ENCODE measurements at places on chromosomes 2 and 18.
A peak's percentile ranks its signal among the peaks of the same experiment; 100 is the strongest.

DNA sequence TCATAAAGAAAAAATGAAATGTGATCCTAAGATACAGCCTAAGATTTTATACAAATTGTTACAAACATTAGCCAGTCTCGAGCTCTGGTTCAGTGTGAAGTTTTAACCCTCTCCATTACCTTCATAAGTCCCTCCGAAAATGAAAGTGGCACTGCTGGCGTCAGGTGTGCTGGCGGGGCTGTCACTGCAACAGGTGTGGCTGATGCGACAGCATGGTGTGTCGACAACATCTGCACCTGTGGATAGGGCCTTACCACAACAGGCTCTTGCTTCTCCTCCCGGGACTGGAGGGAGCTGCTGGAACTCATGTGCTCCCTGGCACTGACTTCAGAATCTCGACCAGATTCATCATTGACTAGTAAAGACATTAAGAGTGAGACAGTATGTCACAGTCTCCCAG, 10.3 kb downstream of the SAP130 start:
- DNase-seq = no peak

GRCh38 chr2:224287531-224287930, 114.4 kb downstream of the FAM124B start:
- DNase-seq = no peak

- peak; percentile 9 for DNase-seq
Observed at GRCh38 chr2:29449499-29449898, 334.3 kb downstream of the CLIP4 start.

DNA sequence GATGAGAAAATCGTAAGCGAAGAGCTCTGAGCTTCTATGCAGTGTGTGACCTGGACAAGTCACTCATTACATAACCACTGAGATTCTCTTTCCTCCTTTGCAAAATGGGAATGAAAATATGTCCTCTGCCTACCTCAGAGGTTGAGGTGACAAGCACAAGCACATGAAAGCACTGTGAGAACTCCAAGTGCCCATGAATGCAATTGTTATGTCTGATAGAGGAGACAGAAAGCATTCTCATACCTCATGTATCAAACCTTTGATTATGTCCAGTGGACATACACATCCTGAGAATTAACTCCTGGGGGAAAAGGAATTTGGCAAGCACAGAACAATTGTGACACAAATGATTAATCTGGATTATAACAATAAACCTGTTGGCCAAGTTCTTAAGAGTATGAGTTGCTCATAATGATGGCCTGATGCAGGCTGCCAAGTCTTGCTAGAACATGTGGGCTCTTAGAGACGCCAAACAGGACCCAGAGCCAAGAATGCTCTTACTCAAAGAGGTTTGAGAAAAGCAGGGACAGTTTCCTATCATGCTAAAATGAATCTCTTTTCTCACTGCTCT, 8.5 kb upstream of the RMDN2 start:
- DNase-seq = no peak

DNA sequence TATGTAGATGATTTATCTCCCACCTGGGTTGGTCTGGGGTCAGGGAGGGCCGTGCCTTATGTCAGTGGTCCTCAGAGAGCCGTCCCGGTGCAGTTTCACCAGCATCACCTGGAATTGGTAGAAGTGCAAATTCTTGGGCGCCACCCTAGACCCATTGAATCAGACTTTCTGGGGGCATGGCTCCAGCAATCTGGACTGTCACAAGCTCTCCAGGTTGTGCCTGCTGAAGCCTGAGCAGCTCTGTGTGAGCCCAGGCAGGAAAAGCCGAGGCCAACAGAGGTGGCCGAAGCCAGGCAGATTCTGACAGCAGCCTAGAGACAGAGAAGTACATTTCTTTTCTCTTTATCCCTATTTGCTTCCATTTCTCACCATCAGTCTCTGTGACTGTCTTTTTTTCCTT, 98.4 kb upstream of the SEC11C start:
- DNase-seq = no peak

GRCh38 chr2:204973616-204974015, 428.3 kb downstream of the PARD3B start:
- DNase-seq = no peak

DNA sequence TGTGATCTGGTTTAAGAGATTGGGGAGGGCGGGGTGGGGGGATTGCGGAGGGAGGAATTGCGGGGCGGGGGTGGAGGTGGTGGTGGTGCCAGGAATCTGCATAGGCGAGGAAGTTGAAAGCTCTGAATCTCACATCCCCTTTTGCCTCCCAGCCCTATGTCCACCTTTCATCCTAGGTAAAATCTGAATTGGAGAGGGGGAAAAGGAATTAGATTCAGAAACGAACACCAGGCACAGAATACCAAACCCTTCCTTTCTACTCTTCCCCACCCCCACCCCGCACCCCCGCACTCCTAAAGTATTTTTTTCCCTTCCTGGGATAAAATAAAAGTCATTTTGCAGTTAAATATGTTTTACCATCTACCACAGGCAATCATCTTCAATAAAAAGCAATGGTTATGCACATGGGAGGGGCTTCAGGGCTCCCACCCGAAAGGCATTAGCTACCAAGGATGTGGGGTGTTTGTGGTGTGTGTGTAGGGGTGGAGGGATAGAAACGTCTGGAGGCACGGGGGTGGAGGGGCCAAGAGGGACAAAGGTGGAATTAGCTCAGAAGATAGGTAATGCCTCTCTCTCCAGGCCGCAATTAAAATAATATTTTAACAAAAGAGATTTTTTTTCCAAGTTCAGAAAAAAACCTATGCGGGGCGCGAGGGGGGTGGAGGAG, 1.8 kb downstream of the IGFBP5 start:
- no peak for DNase-seq

- no peak for DNase-seq
Observed at GRCh38 chr2:219684721-219685689, 57.6 kb downstream of the SLC4A3 start.

DNA sequence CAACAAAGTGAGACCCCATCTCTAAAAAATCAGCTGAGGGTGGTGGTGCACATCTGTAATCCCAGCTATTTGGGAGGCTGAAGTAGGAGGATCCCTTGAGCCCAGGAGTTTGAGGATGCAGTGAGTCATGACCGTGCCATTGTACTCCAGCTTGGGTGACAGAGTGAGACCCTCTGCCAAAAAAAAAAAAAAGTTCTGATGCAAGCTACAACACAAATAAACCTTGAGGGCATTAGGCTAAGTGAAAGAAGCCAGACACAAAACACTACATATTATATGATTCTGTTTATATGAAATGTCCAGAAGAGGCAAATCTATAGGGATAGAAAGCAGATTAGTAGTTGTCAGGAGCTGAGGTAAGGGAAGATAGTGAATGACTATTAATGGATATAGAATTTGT, 13.0 kb downstream of the YWHAQ start:
- DNase-seq = no peak

GRCh38 chr2:235669269-235669831, 175.5 kb downstream of the AGAP1 start:
- DNase-seq = peak; percentile 88

- DNase-seq = no peak
Observed at GRCh38 chr2:231820786-231821303, 34.6 kb downstream of the COPS7B start.

DNA sequence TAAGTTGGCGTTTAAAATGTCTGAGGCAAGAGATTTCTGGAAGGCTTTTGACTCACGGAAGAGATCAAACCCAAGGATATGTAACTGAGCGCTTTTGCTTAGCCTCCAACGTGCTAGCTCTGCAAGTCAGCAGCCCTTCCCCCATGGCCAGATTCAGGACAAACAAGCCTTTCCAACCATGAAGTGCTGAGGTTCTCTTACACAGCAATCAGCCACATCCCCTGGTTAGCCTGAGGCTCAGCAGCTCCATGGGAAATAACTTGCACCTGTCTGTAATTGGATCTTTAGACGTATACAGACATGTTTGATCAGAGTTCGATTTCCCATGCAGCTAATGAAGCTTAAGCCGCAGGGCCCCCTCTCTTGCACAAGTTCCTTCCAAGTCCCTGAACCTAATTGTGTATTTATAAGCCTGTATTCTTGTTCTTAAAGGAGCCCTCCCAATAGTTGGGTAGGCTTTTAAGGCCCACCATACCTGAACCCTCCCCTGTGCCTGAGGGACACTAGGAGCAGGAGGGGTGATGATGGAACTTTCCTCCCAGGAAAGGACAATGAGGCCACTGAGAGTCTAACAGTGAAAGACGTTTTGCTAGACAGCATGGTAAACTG, 2.1 kb upstream of the TMEM131 start:
- DNase-seq = no peak

- DNase-seq = no peak
Observed at GRCh38 chr18:11199477-11199876, 50.1 kb upstream of the PIEZO2 start.

GRCh38 chr2:105320651-105321215, 8.8 kb downstream of the TGFBRAP1 start:
- DNase-seq = no peak

- DNase-seq = no peak
Observed at GRCh38 chr18:51569561-51569960, 372.1 kb upstream of the MEX3C start.

- DNase-seq = no peak
Observed at GRCh38 chr2:54461261-54461660, 5.1 kb downstream of the SPTBN1 start.

DNA sequence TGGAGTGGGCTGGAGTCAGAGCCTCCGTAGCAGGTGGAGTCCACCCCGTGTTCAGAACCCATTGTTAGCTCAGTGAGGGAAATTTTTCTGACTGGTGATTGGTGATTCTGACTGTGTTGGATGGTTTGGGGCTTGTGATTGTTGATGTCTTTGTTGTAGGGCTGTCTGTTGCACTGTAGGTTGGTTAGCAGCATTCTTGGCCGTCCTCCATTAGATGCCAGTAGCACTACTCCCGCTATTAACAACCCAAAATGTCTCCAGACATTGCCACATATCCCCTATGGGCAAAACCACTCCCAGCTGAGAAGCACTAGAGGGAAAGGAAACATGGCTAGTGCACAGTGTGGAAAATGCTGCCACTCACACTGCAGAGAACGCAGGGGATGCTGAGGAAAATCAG, 51.7 kb downstream of the ARMC9 start:
- no peak for DNase-seq

DNA sequence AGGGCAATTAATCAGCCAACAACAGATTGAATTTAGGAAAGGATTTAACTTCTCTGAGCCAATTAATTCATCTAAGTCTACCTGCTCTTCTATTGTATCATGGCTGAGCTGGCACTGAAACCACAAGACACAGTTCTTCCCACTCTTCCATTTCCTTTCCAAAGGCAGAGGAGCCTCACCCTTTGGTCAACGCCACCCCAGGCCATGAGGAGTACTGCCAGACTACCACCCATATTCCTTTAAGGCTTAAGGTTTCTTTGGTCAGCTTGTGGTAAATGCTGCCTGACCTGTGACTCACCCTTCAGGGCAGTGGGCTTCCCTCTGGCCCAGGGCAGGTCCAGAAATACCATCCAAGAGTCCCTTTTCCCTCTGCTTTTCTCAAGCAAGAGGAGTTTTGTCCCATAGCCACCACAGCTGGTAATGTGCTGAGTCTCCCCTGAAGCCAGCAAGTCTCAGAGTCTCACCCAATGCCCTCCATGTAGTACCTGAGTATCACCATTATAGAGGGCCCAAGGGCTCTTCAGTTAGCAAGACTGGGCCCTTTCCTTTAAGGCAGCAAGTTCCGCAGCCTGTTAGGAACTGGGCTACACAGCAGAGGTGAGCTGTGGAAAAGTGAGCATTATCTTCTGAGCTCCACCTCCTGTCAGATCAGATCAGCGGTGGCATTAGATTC, 900.5 kb upstream of the CRIM1 start:
- no peak for DNase-seq

- DNase-seq = no peak
Observed at GRCh38 chr2:112487444-112487961, 5.5 kb downstream of the TTL start.

- no peak for DNase-seq
Observed at GRCh38 chr2:197838036-197838435, 33.6 kb downstream of the PLCL1 start.

DNA sequence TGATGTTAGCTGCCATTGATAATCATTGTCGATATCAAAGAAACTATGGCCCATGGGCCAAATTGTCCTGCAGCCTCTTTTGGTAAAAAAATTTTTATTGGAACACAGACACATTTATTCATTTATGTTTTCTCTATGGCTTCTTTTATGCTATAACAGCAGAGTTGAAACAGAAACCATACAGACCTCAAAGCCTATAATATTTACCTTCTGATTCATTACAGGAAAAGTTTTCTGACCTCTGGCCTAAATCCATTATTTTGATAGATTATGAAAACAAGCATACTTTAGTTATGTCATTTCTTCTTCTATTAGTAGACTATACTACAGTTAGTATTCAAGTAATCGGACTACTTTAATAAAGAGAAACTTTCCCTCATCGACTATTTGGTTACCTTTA, 349.7 kb upstream of the GALNT5 start:
- DNase-seq = no peak

GRCh38 chr18:22800551-22800951, 132.6 kb upstream of the RBBP8 start:
- no peak for DNase-seq

DNA sequence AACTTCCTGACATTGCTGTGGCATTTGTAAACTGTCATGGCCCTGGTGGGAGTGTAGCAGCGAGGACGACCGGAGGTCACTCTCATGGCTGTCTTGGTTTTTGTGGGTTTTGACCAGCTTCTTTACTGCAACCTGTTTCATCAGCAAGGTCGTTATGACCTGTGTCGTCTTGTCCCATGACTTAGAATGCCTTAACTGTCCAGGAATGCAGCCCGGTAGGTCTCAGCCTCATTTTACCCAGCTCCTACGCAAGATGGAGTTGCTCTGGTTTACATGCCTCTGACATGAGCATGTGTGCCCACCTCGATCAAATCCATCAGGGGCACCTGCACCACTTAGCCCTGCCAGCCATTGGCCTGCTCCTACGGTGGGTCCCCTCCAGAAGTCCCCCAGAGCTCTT, 32.9 kb upstream of the SLC66A3 start:
- DNase-seq = no peak

DNA sequence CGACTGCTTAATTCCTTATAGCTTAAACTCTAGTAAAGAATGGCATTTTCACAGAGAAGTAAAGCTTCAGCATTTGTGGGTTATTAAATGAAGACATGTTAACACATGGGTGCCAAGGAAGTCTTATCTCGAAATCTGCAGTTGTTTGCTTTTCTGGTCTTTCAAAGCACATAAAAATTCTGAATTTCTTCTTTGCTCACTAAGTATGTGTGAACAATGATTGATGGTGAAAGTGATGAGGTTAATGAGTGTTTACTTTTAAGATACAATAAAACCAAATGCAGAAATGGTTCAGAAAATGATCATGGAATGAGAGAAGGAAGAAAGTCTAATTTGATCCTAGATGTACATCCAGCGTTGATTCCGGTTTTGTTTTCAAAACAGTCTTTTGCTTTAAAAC, 234.6 kb upstream of the RAB12 start:
- DNase-seq = no peak

DNA sequence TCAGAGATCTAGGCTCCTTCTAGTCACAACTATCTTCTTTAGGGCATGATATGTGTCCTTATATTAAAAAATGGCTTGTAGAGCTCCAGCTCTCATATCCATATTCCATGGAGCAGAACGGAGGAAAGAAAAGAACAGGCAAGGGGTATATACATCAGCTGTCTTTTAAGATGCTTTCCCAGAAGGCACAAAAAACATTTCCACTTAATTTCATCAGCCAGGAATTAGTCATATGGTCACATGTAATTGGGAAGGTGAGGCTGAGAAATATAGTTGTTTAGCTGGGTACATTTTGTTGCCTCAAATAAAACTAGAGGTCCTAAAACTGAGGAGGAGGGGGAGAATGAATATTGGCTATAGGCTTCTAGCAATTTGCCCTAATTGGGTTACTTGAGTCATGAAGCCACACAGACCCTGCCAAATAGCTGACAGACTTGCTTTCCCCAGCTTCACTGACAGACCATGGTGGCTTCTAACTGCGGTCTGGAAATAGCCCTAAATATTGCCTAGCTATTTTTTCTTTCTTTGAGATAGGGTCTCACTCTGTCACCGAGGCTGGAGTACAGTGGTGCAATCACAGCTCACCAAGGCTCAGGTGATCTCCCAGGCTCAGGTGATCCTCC, 20.0 kb downstream of the MAIP1 start:
- DNase-seq = no peak
